OCI-M1 (cell line): ENCODE measurements at places on chromosomes 12 and 14.
A peak's percentile ranks its signal among the peaks of the same experiment; 100 is the strongest.

GRCh38 chr12:110637869-110638441 lies 24.0 kb downstream of the TCTN1 start:
- DNase-seq, result no peak

DNA sequence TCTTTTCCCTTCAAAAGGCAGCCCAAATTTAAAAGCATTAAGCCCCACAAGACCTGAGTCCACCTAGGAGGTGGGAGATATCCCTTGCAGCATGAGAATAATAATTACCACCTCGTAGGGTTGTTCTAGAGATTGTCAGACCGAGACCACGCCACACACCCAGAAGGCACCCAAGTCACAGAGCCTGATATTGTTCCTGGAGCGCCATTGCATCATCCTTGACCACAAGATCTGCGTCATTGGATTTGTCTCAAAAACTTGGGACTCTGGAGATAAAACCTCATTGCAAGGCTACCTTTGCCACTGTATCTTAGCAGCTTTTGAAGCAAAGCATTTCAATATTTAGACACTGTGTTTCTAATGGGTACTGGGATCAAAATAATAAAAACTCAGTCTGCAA lies 29.4 kb upstream of the PPP2R5C start:
- DNase-seq, result peak; percentile 76

DNA sequence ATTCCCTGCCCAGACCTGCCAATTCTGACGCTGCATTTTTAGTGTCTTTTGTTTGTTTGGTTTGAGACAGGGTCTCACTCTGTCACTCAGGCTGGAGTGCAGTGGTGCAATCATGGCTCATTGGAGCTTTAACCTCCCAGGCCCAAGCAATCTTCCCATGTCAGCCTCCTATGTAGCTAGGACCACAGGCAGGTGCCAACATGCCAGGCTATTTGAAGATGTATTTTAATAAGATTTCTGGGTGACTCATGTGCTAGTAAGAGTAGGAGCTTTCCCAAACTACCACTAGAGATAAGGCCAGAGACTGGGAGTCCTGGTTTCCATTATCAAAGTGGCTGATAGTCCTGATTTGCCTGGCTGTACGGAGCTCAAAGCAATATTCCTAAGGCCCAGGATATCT lies 693.3 kb downstream of the MED13L start:
- no peak for DNase-seq

GRCh38 chr12:80038062-80038560 lies 61.2 kb upstream of the OTOGL start:
- peak; percentile 20 for DNase-seq

DNA sequence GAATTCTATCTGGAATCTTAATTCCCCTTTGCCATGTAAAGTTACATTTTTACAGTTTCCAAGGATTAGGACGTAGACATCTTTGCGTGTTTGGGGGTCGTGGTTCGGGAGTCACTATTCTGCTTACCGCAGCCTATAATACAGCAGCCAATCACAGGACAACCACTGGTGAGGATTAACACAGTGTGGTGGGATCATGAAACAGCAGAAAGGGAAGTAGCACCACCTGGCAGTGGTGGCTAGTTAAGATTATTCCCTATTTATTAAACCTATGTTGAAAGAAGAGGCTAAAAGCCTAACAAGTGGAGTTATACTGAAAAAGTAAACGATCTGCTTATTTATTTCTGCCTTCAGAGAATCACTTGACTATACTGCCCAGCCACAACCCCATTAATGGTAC lies 71.7 kb downstream of the IPO8 start:
- peak; percentile 39 for DNase-seq

DNA sequence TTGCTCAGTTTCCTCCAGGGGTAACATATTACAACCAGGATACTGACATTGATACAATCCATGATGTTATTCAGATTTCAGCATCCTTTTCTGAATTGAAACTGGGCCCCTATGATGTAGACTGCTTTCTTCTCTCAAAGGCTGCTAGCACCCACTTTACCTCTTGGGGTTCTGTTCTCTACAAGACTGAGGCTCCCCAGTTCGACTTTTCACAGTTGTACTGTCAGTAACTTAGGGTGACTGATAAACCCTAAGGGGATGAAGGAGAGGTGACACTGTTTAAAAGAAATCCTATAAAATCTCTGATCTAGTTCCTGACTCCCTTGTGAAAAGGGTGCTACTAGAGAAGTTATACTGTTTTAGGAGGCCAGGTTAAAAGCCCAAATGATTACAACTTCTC lies 818 bp downstream of the VPS33A start:
- DNase-seq, result no peak

GRCh38 chr14:22887260-22887989 lies 4.4 kb downstream of the REM2 start:
- DNase-seq, result peak; percentile 94

DNA sequence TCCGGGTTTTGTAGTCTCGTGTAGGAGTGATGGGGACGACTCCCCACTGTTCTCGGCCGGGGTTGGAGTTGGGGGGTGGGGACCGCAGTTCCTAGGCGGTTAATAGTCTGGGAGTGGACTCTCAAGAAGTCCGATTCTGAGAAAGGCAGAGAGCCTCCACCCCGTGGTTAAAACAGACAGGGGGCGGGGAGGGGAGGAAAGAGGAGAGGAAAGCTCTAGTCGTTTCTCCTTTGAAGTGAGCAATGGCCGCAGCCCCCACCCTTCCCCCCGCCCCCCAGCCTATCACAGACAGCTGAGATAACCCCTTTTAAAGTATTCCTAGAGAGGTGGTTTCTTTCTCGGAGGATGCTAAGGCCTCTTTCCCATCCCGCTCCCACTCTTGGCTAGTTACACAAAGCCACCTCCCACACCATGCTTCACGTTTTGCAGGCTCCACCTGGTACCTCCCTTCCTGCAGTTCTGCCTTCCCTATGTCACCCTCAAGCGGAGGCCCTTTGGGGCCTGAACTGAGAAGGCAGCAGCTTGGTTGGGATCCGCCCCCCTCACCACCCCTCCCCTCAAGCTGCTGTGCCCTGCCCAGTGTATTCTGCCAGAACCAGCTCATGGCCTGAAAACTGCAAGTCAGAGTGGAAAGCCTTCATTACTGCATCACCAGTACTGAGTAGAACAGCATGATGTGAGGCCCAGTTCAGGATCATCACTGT lies 853 bp downstream of the USP5 start:
- peak; percentile 89 for DNase-seq

DNA sequence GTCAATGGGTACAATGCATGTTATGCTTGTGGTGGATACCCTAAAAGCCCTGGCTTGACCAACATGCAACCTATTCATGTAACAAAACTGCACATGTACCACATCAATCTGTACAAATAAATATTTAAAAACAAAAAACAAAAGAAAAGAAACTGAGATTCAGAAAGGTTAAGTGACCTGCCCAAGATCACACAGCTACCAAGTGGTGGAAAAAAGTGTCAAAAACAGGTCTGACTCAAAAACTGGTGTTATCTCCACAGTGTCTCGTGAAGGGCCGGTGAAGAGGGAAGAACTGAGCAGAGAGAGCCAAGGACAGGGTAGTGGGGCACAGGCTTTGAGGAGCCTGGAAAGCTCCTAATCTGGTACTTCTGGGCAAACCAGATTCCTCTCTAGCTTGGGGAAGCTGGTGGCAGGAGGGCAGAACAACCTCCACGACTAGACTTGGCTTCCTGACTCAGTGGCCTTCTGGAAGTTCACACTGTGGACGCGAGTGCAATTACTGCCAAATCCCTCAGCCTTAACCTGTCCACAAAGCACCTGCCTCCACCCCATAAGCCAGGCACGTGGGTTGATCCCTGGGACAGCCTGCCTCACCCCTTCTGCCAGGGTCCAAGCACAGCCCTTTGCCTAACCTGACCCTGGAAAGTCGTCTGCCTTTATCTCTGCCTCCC lies 15.6 kb downstream of the ZBTB39 start:
- peak; percentile 53 for DNase-seq

GRCh38 chr14:37035401-37035800 lies 137.0 kb downstream of the SLC25A21 start:
- no peak for DNase-seq

DNA sequence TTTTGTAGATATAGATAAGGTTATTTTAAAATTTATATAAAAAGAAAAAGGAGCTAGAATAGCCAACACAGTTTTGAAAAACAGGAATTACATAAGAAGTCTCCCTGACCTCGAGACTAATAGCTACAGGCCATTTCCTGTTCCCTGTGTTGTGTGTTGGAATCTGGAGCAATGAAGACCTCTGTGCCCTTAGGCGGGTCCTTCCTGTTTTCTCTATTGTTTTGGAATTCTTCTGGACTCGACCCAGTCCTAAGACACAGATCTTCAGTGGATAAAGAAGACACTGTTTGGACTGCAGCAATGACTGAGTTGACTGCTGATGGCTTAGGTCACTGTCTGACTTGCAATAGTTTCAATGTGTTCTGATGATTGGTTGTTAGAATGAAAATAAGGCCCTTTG lies 26.2 kb downstream of the SNRPF start:
- DNase-seq, result no peak

- no peak for DNase-seq
These were observed 354.1 kb downstream of the DPF3 start for GRCh38 chr14:72539661-72540315.

GRCh38 chr14:95341115-95341514 lies 21.4 kb upstream of the CLMN start:
- no peak for DNase-seq

GRCh38 chr12:27094726-27095125 lies 12.3 kb upstream of the C12orf71 start:
- DNase-seq, result no peak

DNA sequence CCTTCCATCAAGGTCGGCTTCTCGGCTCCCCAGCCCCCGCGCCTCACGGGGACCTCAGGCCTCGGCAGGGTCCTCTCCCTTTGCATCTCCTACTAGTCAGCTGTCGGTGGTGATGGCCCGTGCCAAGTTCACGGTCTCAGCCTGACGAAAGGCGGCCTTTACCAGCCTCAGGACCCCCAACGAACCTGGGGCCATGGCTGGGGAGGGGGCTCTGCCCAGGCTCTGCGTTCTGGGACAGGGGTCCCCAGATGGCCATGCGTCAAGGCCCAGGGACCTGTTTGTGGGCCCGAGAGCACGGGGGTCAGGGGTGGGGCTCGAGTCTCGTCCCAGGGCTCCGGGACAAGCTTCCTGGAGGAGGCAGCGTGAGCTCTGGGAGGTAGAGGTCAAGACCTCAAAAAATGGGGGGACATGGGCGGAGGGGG lies 32.8 kb upstream of the DEGS2 start:
- no peak for DNase-seq
